ENCODE measurements at places on chromosomes 11 and 22.

GRCh38 chr11:27358296-27358695, 4.7 kb downstream of the CCDC34 start:
- no peak for DNase-seq

- no peak for DNase-seq
Observed at GRCh38 chr22:28915969-28916368, 32.6 kb downstream of the ZNRF3 start.

DNA sequence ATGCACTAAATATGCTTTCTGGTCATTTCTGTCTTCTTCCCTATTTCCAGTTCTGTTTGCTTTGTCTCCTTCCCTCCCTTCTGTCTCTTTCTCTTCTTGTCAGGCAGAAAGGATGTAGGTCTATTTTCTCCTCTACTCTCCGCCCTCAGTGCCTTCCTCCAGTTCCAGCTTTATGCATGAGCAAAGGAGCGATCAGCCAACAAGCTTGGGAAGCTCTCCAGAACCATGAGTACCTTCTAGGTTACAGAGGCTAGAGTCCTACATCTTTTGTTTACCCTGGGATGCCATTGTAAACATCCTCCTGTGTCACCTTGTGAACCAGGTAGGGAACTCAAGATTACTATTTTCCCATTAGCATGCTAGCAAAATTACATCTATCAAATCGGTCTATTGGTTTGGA, 7.9 kb upstream of the SPON1 start:
- DNase-seq: no peak

GRCh38 chr22:46009730-46010129, 32.8 kb upstream of the WNT7B start:
- no peak for DNase-seq

DNA sequence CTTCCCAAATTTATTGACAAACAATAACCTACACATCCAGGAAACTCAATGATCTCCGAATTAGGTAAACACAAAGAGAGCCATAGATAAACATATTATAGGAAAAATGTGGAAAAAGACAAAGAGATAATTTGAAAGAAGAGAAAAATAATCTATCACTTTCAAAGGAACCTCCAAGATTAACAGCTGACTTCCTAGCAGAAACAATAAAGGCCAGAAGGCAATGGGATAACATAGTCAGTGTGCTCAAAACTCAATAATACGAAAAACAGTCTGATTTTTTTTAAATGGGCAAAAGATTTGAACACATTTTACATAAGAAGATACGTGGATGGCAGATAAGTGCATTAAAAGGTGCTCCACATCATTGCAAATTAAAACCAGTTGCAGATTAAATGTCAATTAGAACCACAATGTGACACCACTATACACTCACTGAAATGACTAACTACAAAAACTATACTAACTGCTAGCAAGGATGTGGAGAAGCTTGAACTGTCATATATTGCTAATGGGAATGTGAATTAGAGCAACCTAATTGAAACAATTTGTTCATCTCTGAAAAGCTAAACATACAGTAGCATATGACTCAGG, 300.4 kb downstream of the TMEM135 start:
- no peak for DNase-seq
